ENCODE measurements at places on chromosomes 2 and 18.

- no peak for DNase-seq
These were observed 7.6 kb downstream of the COX5B start for GRCh38 chr2:97653473-97653872.

GRCh38 chr2:11559066-11559785, 25.4 kb downstream of the GREB1 start:
- no peak for DNase-seq

DNA sequence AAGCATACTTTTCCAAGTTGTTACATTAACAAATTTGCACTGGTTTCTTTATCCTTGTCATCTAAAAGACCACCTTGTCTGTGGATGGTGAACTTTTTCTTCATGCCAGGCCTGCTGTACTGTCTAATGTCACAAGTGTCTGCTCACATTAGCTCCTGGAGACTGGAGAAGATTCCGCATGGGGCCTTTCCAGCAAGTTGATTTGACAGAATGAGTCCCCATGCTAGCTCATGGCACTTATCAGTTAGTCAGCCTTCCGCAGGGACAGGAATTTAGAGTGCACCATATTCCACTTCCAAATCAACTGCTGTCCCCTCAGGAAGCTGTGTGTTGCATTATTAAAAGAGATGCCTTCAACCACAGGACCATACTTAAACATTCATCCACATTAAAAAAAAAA, 41.4 kb upstream of the LRPPRC start:
- DNase-seq, result no peak

DNA sequence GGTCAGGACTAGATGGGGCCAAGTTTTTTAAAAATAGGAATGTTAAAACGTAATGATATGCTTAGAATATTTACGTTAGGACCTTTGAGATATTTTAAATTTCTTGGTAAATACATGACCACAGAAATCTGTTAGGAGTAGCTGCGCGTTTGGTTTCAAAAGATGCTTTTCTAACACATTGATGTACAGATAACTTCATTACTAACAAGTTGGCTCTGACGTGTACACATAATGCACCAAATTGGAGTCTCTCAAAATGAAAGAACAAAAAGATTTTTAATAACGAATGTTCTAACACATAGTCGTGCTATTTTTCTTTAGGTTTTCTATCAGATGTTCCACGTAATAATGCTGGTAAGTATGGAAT, 608 bp downstream of the PHOSPHO2 start:
- no peak for DNase-seq

- no peak for DNase-seq
These were observed 129.1 kb upstream of the LGALSL start for GRCh38 chr2:64324746-64325410.

- DNase-seq, result no peak
These were observed 112.3 kb upstream of the UGP2 start for GRCh38 chr2:63729362-63729761.

- no peak for DNase-seq
These were observed 2.1 kb upstream of the SLC30A3 start for GRCh38 chr2:27264753-27265535.

Measured in fibroblast of skin of left biceps (primary cell).